ENCODE measurements at places on chromosomes 11 and 22. TPM values are rescaled to one million over a fixed set of nuclear protein-coding genes. Genes with fewer than 3 reads are reported as not detected.

DNA sequence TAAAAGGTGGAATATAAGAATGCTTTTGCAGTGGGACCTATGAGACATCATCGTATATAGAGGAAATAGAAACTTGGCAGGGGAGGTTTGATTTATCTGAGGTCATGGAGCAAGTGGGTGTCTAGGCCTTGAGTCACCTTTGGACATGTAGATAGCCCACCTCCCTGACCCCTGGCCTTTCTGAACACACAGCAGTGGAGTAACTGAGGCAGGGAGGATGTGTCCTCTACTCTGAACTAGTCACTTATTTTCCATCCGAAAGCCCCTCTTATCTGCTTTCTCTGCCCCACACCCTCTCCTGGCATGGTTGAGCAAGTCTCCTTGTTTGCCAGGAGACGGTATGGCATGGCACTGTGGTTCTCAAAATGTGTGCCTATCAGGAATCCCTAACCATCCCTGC, 7.9 kb downstream of the CD82 start:
- no peak for DNase-seq

Gene CNTN5
- total RNA-seq, result 110 TPM

Gene TMA7B
- not detected for total RNA-seq

DNA sequence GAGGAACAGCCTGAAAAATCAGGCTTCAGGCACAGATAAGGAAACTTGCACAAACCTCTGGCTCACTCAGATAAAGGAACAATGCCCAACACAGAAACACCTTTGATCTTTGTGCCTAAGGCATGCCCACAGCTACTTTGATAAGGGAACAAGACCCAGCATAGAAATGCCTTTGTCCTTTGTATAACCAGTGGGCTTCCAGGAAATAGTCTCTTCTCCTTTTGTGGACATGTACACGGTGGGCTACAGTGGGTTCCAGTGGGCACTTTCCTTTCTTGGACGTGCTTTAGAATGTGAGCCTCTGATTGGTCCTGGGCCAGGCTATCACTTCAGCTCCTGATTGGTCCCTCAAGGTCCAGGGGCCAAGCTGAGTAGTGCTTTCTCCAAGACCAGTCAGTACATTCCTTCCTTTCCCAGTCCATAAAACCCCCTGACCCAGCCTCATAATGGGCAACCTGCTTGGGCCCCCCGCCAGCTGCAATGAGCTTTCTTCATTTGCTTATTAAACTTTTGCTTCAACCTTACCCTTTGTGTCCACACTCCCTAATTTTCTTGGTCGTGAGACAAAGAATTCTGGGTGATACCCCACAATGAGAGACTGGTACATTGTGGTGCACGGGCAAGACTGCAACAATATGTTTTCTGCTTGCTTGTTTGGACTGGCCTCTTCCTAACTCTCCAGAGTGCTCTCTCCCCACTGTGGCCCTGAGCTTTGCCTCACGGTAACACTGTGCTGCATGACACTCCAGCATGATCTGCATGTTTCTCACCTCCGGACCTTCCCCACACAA, 1.7 kb upstream of the CABIN1 start:
- no peak for DNase-seq

Gene BBOX1
- 3.0 TPM for total RNA-seq

- no peak for DNase-seq
These were observed 449 bp upstream of the TOM1 start for GRCh38 chr22:35299217-35299672.

Gene TSSK2
- not detected for total RNA-seq

Gene SLC22A8
- total RNA-seq, result 0.18 TPM

DNA sequence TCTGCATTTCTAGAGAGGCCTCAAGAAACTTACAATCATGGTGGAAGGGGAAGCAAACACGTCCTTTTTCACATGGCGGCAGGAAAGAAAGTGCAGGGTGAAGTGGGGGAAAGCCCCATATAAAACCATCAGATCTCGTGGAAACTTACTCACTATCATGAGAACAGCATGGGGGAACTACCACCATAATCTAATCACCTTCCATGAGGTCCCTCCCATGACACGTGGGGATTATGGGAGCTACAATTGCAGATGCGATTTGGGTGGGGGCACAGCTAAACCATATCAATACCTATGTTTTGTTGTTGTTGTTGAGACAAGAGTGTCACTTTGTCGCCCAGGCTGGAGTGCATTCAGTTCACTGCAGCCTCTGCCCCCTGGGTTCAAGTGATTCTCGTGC, 29.9 kb downstream of the SFI1 start:
- no peak for DNase-seq

- no peak for DNase-seq
These were observed 95.2 kb downstream of the TP53I11 start for GRCh38 chr11:44855493-44855849.

DNA sequence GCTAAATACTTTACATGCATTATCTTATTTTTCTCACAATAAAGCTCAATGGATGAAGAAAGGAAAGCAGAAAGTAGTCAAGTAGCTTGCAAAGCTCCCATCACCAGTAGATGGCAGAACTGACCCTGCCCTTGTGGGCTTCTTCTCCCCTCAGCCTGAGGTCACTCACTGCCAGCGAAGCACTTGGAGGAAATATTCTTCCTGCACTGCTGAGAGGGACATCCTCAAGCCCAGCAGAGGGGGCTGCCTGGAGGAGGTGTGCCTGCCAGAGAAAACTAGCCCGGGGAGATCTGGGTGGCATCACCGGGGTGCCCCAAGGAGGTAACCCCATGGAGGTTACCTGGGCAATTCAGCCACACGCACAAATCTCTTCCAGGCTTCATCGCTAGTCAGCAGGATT, 6.6 kb downstream of the APOL4 start:
- peak; percentile 66 for DNase-seq

DNA sequence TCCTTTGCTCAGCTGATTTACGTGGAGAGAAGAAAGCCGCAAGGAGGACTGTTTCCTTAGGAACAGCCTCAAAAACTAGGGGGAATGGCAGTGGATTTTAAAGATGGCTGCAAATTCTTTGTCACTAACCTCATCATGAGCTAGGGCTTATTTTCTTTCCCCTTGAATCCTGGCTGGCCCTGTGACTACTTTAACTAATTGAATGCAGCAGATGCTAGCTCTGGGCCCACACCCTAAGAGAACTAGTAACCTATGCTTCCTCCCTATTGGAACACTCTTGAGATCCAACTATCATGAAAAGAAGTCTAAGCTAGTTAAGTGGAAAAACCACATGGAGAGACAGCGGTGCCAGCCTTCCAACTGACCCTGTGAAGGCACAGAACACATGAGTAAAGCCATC, 421.3 kb upstream of the NARS2 start:
- no peak for DNase-seq

DNA sequence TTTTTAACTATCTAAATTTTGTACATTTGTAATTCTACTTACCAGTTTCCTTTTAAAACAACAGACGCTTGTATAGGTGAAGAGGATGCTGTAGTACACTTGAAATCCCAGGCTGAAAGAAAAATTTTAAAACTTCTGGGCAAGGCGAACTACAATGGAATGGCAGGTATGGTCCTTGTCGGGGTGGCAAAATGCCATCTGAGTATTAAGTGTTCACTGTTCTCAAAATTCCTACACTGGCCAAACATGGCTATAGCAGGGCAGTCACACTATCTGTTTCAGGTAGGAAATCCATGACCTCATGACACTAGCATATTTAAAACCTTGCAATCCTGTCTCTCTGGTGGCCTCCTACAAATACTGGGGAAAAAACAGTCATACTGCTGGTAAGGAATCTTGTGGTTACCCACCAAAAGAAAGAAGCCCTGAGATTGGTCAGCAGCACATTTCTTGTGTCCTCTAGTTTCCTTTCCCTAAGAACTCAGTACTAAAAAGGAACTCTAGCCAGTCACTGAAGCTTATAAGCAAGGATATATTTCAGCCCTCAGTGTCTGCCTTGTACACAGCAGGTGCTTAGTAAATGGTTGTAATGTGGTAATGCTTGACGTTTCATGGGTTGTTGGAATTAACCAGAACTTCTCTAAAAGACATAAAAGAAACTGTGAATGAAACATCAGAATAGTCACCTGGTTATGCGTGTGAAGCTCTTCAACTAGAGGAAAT, 5.2 kb upstream of the ZC3H12C start:
- no peak for DNase-seq
